Neuronal stem cell (in vitro differentiated cells): ENCODE measurements at places on chromosomes 7 and 10.

- DNase-seq: no peak
Observed at GRCh38 chr10:99551158-99551557, 18.4 kb downstream of the NKX2-3 start.

DNA sequence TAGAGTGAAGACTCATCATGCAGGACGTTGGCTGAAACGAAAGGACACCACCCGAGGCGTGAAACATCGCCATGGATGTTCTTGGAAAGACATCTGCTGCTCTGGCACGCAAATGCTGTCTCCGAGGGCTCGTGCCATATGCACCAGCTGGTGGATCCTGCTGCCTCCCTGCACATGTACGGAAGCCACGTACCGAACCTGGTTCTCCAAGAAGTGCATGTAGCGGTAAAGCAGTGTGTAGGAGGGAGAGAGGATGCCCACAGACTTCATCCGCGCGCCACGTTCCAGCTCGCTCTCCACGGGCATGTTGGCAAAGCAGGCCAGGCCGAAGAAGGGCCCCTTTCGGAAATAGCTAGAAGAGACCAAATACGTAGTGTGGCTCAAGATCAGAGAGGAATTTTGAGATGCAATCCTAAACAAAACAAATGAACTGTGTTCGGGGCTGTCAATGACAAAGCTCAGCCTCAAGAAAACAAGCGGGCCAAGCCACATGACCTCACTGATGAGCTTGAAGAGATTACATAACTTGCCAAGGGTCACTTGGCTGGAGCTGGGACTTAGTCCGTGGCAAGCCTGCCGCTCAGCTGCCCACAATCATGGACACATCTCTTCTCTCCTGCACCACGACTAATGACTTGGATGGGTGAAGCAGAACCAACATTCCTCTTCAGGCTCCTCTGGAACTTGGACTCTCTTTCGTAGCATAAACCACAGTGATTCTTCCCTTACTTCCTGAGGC is 16.5 kb downstream of the DENND11 start:
- no peak for DNase-seq

GRCh38 chr7:8200316-8200715 is 61.7 kb downstream of the ICA1 start:
- DNase-seq: no peak

DNA sequence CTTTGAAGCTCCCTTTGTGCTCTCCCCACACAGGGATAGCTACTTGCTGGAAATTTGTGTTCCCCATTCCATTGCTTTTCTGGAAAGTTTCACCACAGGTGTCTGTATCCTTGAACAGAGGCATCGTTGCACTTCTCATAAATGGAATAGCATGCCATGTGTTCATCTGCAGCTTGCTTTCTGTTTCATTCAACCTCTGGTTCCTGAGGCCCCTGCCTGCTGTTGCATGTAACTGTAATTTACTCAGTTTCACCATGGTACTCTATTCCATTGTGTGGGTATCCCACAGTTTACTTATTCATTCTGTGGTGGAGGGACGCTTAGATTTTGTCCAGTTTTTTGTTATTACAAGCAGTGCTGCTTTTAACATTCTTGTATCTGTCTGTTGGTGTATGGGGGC is 32.0 kb downstream of the EEPD1 start:
- DNase-seq: no peak

- no peak for DNase-seq
Observed at GRCh38 chr10:690372-691161, 1.1 kb upstream of the DIP2C start.

- DNase-seq: no peak
Observed at GRCh38 chr10:122343936-122344335, 30.6 kb upstream of the PLEKHA1 start.

- no peak for DNase-seq
Observed at GRCh38 chr7:156230576-156230975, 410.0 kb upstream of the RNF32 start.

GRCh38 chr7:25967278-25968204 is 184.5 kb upstream of the NFE2L3 start:
- DNase-seq: no peak

DNA sequence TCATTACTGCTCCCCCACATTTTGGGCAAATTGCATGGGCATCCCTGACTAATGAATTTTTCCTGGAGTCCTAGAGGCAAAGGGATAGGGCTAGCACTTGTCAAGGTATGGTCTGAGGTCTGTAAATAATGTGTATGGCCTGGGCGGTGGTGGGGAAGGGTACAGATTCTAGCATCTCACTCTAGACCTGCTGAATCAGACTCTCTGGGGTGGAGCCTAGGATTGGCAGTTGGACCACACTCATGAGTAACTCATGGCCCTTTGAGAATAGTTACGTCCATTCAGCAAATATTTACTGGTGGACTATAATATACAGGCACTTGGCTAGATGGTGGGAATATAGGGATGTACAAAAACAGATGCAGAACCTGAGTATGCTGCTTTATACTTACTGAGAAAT is 118.0 kb downstream of the CELF2 start:
- no peak for DNase-seq

- no peak for DNase-seq
Observed at GRCh38 chr7:481219-481930, 38.3 kb downstream of the PDGFA start.

DNA sequence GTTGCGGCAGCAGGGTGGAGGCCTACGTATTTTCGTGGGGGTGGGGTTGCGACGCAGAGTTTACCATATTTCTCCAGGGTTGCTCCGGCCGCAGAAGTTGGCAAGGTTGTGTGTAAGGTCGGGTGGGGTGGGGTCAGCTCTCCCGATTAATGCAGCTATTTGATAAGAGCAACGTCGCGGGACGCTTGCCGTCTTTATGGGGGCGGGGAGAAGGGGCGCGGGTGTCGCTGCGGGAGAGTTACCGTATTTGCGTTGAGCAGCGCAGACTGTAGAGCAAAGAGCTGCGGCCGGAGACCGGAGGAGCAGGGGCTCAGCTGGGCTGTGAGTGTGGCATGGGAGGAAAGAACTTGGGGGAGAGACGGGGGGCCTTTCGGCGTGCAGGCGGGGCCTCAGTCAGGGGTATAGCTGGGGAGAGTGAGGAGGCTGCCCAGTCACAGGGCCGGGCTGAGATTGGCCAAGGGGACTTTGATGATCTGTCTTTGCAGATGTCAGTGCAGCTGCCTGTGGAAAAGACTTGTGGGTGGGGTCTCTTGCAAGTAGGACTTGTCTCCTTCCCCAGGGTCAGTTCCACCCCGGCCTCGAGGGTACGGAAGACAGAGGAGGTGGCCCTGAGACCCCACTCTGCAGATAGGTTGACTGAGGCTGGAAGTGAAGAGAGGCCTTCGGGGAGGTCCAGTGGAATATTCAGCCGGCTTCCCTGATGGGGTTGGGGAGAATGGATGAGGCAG is 26.6 kb downstream of the ZNF775 start:
- no peak for DNase-seq

- peak; percentile 24 for DNase-seq
Observed at GRCh38 chr10:102065561-102066398, 631 bp downstream of the HPS6 start.

GRCh38 chr7:149302222-149302621 is 40.2 kb downstream of the ZNF783 start:
- no peak for DNase-seq

- DNase-seq: no peak
Observed at GRCh38 chr10:668786-669485, 20.5 kb downstream of the DIP2C start.

DNA sequence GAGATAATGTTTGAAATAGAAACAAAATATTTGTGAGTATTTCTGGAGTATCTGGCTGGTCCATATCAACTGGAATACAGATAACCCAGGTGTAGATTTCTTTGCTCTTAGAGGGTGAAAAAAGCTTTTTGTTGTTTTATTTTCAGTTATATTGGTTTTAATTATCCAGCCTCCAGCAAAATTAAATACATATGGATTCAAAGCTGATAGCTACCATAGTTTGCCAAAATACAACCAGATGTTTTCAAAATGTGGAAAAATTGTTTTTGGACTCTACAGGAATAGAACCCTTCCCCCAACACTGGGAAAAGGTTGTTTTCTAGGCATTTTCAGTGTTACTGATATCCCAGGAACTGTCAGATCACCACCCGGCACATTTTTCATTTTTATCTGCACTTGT is 30.1 kb downstream of the LRRC17 start:
- DNase-seq: no peak

- DNase-seq: peak; percentile 57
Observed at GRCh38 chr10:86203162-86203905, 163.3 kb downstream of the GRID1 start.

DNA sequence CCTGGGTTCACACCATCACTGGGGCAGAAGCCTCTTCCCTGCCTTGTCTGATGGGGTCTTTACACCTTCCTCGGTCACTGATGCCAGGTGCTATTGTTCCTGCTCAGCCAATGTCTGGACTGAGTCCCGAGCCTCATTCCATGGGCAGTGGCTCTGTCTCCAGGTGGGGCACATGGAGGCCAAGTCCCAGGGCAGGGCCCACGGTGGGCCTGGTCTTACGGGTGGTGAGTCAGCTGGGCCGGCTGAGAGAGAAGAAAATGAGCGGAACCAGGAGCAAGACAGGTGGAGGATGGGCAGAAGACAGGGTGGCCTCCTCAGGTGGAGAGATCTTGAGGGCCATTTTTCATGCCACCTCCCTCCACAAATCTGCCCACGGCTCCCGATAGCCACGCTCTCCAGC is 131.7 kb upstream of the FAM20C start:
- no peak for DNase-seq

- DNase-seq: no peak
Observed at GRCh38 chr7:94050046-94050445, 45.9 kb upstream of the BET1 start.
